ENCODE measurements at places on chromosomes 3 and 15.
A peak's percentile ranks its signal among the peaks of the same experiment; 100 is the strongest.

- no peak for DNase-seq
These were observed 44.3 kb downstream of the RAB6B start for GRCh38 chr3:133851266-133851906.

GRCh38 chr3:12154151-12154550 lies 4.6 kb downstream of the TIMP4 start:
- no peak for DNase-seq

- no peak for DNase-seq
These were observed 384.4 kb downstream of the OCA2 start for GRCh38 chr15:27714675-27715074.

DNA sequence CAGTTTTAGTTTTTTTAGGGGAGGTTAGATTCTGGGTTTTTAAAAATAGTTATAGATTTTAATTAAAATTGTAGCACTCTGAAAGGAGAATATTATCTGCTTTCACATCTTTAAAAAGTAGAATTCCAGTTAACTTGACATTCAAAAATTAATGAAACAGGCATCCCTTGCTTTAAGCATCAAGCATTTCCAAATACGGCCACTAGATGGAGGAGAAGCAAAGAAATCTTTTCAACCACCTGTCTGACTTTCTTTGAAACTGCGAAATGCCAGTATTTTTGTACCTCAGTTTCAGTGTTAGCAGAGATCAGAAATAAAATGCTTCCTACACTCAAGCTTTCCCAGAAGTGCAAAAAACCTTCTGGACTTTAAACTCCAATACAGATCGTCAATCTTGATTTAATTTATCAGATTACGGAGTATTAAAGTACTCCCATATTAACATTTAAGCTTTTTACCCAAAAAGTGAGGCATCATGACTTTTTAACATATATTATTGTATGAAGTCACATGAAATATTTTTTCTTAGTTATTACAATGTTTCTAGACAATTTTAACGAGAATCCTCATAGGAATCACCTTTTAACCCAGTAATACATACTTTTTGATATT lies 153.3 kb downstream of the P3H2 start:
- DNase-seq = no peak

GRCh38 chr3:150582620-150583019 lies 20.5 kb upstream of the SELENOT start:
- no peak for DNase-seq

DNA sequence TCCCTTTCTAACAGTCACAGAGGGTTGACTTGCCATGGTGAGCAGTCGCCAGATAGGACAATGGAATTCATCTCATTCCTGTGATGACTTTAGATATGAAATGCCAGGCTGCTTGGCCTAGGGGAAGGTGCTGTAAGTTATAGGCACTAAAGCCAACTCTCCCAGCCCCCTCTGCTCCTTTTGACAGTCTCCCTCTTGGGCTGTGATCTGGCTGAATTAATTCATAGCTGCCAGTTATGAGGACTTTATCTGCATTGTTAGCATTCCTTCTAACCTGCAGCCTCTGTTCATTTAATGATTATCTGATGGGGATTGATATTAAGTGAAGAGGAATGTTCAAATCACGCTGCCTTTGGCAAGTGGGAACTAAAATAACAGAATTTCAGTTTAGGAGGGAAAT lies 427.1 kb upstream of the RASGRP1 start:
- DNase-seq = no peak

- DNase-seq = no peak
These were observed 28.9 kb upstream of the DCBLD2 start for GRCh38 chr3:98930413-98930812.

GRCh38 chr3:140377644-140378043 lies 300.2 kb upstream of the TRIM42 start:
- DNase-seq = no peak

- DNase-seq = no peak
These were observed 12.9 kb upstream of the ULK3 start for GRCh38 chr15:74855857-74856256.

- DNase-seq = no peak
These were observed 1.5 kb upstream of the CD200R1L start for GRCh38 chr3:112848196-112848595.

GRCh38 chr15:81642451-81642990 lies 268.5 kb upstream of the TMC3 start:
- no peak for DNase-seq

DNA sequence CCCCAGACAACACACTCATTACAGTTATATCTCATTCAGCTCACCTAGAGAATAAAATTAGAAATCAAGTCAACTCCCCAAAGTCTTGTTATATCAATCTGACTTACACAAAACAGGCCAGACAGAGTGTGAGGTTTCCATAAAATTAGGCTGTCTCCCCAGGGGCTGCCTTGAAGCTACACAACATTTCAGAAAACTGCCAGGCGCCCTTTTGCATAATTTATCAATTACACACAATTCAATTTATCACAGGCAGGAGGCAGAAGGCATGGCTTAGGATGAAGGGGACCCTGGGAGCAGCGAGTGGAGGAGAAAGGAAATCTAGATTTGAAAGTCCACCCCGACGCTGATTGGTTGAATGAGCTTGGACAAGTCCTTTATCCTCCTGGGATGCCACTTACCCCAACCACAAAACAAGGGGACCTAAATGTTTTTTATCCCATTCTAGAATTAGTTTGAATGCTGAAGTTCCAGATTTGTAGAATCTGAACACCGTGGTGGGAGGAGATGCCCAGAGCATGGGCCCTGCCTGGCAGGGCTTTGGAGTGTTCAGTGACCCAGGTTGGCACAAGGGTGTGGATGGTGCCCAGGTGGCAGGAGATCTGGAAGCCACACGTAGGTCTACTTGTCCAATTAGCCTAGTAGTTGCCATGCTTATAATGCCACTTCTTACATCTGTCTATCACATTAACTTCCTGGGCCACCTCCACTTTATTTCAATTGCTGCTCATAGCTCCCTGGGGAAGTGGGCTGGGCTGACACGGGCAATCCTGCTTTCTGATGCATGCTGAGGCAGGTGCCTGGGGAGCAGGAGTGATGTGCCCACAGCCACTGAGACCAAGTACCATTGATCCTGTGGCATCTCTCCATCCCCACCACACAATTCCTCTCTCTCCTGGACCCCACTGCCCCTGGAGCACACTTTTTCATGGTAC lies 119.8 kb upstream of the TLE3 start:
- no peak for DNase-seq

DNA sequence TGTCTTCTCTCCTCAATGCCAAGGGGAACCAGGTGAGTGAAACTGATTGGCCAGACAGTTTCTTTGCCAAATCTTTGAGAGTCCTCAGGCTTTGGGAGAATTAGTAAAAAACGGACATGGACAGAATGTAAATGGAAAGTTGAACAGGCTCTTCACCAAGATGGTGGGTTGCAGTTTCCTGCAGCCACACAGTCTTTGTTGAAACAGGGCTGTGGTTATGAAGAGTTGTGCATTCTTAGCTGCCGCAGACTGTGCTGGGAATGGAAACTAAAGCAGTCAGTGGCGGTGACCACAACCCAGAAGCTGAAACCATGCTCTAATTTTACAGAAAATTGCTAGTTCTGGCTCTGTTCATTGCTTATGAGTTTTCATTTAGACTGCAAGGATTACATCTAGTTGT lies 42.1 kb upstream of the TASOR start:
- DNase-seq = no peak

GRCh38 chr3:9793161-9793781 lies 389 bp downstream of the ARPC4 start:
- no peak for DNase-seq

- no peak for DNase-seq
These were observed 6.5 kb downstream of the A4GNT start for GRCh38 chr3:138125548-138126221.

GRCh38 chr3:177603148-177603603 lies 405.9 kb upstream of the TBL1XR1 start:
- DNase-seq = no peak

DNA sequence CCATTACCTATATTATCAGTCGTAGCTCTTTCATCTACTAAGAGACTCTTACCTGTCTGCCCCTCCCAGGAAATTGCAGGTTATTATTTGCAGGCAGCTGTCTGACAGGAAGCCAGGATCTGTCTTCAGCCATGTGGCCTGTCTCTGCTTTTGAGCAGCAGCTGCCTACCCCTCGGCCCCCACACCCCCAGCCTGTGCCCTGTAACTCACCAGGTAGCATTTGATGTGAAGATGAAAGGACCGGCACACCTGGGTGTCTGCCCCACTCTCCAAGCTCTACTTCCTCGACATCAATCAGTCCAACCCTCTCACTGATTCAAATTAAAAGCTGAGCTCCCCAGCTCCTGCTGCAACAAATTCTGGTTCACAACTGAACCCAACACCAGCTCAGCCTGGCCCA lies 197.2 kb upstream of the CTNNB1 start:
- DNase-seq = no peak

- peak; percentile 53 for DNase-seq
These were observed 34.1 kb downstream of the ZNF710 start for GRCh38 chr15:90035095-90035839.

DNA sequence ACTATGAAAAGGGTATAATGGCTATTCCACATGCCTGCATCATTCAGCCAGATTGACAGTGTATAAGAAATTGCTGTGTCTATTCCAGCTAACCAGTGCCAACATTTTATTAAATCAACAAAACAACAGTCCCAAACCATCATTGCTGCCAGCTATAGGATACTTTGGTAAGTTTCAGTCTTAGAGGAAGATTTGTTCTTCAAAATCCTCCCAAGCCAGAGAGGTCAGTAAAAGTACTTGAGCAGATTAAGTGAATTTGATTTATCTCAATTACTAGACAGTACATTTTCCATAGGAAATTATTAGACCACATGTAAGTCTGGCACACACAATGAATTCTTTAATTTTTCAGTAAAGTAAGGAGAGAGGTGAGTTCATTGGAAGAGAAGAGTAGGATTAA lies 50.7 kb downstream of the TFG start:
- DNase-seq = no peak

DNA sequence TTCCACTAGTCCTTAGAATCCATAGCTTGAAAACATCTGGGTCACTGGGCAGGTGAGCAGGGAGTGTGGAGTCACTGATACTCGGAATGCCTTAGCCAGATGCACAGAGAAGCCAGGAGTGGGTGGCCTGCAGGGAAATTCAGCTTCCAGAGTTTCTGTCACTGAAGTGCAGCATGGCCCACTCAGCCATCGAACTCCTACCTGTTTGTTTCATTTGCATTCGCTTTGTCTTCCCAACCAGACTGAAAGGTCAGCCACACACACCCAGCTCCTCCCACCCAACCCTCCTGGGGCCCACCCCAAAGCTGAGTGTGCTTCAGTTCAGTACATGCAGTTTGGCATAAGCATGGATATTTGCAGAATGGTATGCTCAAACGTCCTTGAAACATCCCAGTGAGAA lies 124.5 kb upstream of the ATP10A start:
- DNase-seq = no peak

DNA sequence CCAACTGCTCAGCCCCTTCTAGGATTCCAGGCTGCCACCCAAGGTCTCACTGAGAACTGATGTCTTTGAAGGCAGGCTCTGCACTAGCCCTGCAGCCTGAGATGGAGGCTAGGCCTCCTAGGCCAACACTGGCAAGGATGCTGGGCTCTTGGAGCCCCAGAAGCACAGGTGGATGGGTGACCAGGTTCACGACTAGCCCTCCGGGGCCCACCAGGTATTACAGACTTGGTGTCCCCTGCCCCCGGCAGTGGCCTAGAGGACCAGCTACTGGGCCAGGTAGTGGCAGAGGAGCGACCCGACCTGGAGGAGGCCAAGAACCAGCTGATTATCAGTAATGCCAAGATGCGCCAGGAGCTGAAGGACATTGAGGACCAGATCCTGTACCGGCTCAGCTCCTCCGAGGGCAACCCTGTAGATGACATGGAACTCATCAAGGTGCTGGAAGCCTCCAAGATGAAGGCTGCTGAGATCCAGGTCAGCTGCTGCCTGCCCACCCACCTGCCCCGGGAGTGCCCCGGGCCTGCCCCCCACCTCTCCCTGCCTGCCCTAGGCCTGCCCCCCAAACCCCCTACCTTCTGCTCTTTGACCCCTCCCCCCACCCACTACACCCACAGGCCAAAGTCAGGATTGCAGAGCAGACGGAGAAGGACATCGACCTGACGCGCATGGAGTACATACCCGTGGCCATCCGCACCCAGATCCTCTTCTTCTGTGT lies 52.5 kb downstream of the SEMA3G start:
- no peak for DNase-seq

DNA sequence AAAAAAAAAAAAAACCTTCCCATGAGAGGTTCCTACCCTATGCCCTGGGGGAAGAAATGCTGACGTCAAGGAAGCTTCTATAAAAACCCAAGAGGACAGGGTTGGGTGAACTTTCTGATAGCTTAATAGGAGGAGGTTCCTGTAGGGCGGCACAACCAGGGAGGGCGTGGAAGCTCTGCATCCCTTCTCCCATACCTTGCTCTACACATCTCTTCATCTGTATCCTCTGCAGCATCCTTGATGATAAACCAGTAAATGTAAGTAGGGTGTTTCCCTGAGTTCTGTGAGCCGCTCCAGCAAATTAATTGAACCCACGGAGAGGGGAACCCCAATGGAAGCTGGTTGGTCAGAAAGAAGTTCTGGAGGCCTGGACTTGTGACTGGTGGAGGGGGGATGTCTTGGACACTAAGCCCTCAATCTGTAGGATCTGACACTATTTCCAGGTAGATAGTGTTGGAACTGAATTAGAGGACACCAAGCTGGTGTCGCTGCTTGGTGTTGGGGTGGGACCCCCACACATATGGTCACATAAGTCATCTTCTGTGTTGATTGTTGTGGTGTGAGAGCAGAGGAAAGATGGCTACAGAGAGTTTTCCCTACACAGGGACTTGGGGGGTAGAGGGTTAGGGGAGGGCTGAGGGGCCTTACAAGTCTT lies 91.5 kb downstream of the ST6GAL1 start:
- DNase-seq = no peak

- no peak for DNase-seq
These were observed 25.3 kb upstream of the GABRA5 start for GRCh38 chr15:26841514-26841913.

DNA sequence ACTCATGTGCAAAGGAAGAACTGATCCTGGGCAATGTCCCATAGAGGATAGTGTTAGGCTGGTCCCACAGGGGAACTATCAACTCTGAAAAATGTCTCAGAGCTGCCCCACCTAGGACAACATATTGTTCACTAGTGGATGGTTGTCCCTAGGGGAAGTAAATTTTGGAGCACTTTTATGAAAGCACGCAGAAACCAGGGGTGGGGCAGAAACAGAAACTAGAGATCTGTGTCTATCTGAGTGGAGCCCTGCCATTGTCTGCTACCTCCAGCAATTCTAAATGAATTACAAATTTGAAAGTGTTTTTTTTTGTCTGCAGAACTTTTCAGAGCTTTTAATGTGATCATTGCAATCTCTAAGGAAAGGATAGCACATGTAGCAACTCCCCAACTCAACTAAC lies 357.1 kb upstream of the PROK2 start:
- no peak for DNase-seq

GRCh38 chr15:100900136-100900794 lies 18.9 kb upstream of the LRRK1 start:
- DNase-seq = no peak

DNA sequence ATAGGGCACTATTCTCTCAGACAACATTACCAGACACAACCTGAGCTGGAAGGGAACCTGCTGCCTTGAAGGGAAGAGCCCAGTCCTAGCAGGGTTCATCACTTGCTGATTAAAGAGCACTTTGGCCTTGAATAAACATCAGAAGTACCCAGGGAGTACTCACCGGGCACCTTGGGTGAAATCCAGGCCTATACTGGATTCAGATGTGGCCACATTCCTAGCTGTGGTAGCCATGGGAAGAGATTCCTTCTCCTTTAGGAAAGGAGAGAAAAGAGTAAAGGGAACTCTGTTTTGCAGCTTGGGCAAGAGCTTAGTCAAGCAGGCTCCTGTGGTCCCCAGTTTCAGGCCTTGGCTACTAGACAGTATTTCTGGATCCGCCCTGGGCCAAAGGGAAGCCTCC lies 195.0 kb downstream of the SPATA16 start:
- DNase-seq = no peak

All from C1 segment of cervical spinal cord (tissue), 14 donors.